ENCODE measurements at places on chromosomes 2 and 18.

GRCh38 chr2:43214253-43214652 is 12.2 kb downstream of the ZFP36L2 start:
- no peak for DNase-seq

GRCh38 chr2:22970991-22971390 is 414.0 kb upstream of the KLHL29 start:
- DNase-seq, result no peak

- DNase-seq, result no peak
Measured at GRCh38 chr2:30287857-30288513, 56.7 kb downstream of the LBH start.

GRCh38 chr2:17615728-17616351 is 75.3 kb downstream of the VSNL1 start:
- DNase-seq, result no peak

DNA sequence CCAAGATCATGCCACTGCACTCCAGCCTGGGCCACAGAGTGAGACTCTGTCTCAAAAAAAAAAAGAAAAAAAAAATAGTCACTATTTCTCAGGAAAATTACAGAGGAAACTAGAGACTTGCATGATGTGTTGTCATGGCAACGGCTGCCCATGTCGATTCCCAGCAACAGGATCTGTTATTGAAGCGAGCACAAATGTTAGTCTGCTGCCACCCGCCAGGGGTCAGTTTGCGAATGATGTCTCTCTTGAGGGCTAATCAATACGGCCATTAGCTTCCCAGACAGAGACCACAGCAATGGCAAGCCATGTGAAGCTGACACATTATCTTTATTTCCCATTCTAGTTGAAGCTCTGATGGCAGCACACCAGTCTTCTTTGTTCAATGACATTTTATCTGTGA is 32.4 kb upstream of the ACYP2 start:
- no peak for DNase-seq

DNA sequence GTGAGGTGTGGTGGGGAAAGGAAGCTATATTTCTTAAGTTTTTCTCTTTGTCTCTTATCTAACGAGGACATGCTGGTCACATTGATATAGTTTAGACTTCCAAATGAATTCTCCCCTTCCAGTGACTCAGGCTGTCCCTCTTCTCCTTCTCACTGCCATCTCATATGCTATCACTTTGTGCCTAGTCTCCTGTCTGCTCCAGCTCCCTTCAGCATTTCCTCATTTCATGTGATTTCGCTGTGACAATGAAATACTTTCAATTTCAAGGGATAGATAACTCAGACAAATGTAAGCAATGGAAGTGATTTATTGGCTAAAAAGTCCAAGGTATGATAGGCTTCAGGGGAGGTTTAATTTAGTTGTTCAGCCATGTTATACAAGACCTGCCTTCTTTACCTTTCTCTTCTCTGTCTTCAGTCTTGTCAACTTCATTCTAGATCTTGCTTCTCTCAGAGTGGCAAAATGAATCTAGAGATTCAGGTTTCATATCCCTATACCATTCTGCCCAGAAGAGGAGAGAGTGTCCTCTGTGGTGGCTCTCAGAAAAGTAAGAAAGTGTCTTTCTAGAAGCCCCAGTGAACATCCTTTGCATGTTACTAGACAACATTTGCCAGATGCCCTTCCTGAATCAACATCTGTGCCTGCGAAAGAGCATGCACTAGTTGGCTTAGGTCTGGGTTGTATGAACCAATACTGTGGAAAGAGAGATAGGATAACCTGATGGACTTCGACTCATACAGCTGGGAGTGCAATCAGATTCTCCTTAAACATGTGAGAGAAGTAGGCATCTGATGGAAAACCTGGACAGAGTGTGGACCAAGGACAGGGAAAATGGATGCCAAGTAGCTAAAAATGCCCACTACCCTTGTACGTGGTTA is 29.9 kb upstream of the GPR155 start:
- no peak for DNase-seq

DNA sequence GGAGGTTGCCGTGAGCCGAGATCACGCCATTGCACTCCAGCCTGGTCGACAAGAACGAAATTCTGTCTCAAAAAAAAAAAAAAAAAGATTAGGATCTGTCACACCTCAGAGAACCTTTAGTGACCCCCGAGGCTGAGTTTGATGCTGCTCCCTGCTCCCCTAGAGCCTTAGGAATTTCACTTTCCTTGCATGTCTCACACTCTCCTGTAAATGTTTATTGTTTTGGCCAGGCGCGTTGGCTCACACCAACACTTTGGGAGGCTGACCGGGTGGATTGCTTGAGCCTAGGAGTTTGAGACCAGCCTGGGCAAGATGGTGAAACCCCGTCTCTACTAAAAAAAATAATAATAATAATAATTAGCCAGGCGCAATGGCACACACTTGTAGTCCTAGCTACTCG is 31.5 kb downstream of the SRSF7 start:
- DNase-seq, result no peak

DNA sequence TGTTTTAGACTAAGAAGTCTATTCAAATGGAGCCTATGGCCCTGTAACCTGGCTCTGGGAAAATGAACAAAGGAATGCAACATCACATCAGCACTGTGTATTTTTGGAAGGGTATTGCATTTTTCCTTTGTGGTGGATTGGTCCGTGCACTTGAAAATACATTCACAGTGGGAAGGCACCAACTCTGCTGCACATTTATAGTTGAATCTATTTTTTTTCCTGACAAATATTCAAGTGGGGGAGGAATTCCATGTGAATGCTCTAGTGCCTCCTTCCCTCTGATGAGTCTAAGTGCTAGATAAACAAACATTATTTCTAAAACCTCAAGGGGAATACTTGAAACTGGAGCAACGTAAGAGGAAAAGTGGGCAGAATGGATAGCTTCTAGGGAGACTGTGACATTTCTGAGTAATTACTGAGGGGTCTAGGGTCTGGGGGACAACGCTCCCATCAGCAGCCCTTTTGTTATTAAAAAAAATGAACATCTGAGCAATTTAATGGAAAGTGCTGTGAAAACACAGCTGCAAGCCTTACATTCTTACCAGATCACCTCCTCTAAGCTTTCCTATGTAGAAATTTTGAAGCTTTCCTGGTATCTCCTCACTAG is 208.2 kb downstream of the SLC8A1 start:
- DNase-seq, result no peak

DNA sequence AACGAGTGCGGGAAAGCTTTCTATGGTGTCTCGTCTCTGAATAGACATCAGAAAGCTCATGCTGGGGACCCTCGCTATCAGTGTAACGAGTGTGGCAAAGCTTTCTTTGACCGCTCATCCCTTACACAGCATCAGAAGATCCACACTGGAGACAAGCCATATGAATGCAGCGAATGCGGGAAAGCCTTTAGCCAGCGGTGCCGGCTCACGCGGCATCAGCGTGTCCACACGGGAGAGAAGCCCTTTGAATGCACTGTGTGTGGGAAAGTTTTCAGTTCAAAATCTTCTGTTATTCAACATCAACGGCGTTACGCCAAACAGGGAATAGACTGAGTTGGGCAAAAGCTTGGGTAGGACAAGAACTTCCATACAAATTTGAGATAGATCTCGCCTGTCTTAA is 16.2 kb downstream of the ZNF2 start:
- no peak for DNase-seq

GRCh38 chr2:68721482-68722101 is 13.0 kb upstream of the ARHGAP25 start:
- DNase-seq, result no peak

DNA sequence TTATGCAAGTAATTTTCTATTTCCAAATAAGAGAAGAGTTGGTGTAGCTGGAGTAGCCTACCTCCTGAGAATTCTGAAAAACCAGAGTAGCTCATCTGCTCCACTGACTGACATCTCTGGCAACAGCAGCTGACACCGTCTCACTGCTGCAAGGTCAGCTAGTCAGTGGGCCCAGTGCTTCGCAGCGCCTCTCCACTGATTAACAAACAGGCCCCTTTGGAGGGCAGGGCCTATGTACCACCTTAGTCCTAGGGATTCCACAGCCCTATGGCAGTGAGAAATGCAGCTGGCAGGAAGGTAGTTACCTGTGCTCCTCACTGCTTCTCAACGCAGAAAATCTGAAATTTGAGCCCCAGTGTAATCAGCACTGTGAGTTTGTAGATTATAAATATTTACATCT is 97.5 kb downstream of the DLGAP1 start:
- DNase-seq, result no peak

- DNase-seq, result no peak
Measured at GRCh38 chr2:6967301-6967700, 50.1 kb downstream of the RNF144A start.

GRCh38 chr2:1633936-1634587 is 110.3 kb downstream of the PXDN start:
- no peak for DNase-seq

- no peak for DNase-seq
Measured at GRCh38 chr2:160613466-160614153, 120.0 kb upstream of the RBMS1 start.

- DNase-seq, result no peak
Measured at GRCh38 chr18:62663731-62664336, 51.5 kb upstream of the PHLPP1 start.

DNA sequence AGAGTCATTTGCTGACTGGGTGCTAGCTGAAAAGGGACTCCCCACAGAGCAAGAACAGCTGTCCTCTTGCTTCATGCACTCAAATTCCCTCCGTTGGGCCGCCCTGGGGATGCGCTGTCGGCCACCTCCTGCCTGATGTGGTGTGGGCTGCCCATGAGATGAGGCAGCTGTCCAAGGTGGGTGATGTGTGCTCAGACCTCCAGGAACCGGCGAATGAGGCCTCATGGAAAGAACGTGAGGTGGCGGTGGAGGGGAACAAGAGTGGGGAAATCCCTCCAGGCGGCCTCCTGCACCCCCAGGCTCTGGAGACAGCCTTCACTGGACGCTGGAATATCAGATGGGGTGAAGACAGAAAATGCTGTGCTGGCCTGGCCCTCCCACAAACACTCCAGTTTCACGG is 79.8 kb downstream of the LONRF2 start:
- DNase-seq, result no peak

GRCh38 chr2:64359892-64360657 is 93.9 kb upstream of the LGALSL start:
- no peak for DNase-seq

GRCh38 chr2:233857511-233858141 is 3.3 kb upstream of the HJURP start:
- DNase-seq, result no peak

- DNase-seq, result no peak
Measured at GRCh38 chr2:135664623-135665068, 77.0 kb upstream of the UBXN4 start.

GRCh38 chr2:71629273-71629672 is 175.9 kb downstream of the DYSF start:
- no peak for DNase-seq

DNA sequence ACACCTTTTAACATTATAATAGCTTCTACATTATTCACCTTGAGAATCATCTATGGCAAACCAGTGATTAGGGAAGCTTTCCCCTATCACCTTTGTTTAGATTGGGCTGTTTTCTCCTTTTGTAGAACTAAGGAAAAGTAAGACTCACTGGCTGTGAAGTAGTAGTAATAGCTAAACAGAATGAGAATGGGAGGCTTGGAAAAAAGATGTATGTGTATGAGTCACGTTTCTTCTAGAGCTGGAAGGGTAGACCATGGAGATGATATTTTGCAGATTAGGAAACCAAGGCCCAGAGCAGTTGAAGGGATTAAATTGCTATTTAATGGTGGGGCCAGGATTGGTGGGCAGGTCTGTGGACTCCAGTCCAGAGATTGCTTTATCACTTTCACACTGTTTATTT is 214.5 kb downstream of the MCFD2 start:
- no peak for DNase-seq

All from effector CD8-positive, alpha-beta T cell (primary cell).